ENCODE measurements at places on chromosomes 3 and 15.

GRCh38 chr15:98737159-98737558 is 88.8 kb downstream of the IGF1R start:
- no peak for DNase-seq

GRCh38 chr15:76972389-76973361 is 22.3 kb upstream of the PSTPIP1 start:
- no peak for DNase-seq

- DNase-seq, result no peak
These were observed 96.4 kb downstream of the NAALADL2 start for GRCh38 chr3:174955513-174956016.

- DNase-seq, result no peak
These were observed 89.3 kb upstream of the C2CD4B start for GRCh38 chr15:62254137-62254934.

DNA sequence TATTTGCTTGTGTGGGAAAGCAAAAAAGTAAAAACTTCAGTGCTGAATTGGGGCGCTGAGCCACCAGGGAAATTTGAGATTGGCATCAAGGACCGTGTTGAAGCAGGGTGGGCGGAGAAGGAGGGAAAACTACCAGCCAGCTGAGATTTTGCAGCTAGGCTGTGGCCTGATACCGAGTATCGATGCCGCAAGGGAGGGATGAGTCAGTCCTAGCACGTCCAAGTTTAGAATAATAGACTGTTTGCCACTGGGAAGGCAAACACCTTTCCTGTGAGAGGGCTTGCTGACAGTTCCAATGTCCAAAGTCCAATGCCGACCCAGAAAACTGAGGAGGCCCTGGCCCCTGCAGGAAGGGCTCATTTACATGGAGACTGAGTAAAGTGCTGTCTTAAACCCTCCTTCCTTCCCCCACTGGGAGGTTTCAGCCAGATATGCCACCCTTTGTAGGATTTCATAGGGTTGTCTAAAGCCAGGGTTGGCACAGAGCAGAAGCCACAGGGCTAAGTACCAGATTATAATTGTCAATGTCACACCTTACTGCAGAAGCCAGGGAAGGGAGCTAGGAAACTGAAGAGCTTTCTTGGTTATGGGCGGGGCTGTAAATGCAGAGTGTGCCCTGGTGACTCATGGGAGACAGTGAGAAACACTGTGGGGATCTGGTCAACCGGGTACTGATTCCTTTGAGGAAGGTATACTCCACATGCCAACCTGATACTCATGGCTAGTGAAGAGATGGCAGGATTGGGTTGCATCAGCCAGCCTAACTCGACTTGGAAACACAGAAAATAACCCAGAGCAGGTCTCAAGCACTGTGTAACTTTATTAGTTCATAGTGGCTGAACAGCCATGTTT is 28.4 kb upstream of the PIK3CB start:
- DNase-seq, result no peak

DNA sequence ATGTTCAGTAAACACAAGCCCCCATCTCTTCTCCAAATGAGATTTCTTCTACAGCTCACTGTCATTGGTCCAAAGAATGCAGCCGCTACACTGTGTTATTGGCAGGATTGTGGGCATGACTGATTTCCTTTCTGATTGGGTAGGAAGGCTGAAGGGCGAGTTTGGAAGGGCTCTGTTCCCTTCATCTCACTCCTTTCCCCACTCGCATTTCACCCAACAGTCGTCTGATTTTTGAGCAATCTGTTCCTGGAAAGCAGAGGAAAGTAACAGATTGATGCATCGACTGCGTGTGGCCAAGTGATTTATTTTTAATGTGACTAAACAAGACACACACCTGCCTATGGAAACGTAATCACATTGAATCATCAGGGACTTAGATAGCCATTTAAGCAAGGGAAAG is 55.5 kb downstream of the NOX5 start:
- no peak for DNase-seq

Data from cardiac septum (tissue), 1 donor.